GM23338 (cell line): ENCODE measurements at places on chromosomes 2 and 18. TPM values are rescaled to one million over a fixed set of nuclear protein-coding genes. Genes with fewer than 3 reads are reported as not detected.

DNA sequence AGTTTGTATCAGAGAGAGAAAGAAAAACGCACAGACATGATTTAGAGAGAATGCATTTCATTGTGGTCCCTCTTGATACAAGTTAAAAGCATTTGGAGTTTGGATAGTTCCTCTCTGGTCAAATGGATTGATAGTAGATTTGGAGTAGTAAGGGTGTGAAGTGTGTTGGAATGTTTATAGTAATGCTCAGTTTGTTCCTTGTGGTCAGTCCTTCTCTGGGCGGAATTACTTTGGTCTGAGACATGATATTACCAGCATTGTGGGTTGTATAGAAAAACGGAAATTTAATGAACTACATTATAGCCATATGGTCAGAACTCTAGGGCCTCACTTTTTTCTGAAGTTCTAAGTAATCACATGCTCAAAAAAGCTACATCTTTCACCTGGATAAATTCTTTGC is 178.9 kb downstream of the AGAP1 start:
- no peak for DNase-seq

DNA sequence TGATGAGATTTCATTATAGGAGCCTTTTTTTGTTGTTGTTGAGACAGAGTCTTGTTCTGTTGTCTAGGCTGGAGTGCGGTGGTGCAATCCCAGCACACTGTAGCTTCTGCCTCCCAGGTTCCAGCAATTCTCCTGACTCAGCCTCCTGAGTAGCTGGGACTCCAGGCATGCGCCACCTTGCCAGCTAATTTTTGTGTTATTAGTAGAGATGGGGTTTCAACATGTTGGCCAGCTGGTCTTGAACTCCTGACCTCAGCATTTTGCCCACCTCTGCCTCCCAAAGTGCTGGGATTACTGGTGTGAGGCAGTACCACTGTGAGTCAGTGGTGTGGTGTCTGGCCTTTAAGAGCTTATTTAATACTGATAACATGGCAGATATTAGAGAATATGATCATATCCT is 60.1 kb downstream of the MOB4 start:
- no peak for DNase-seq

DNA sequence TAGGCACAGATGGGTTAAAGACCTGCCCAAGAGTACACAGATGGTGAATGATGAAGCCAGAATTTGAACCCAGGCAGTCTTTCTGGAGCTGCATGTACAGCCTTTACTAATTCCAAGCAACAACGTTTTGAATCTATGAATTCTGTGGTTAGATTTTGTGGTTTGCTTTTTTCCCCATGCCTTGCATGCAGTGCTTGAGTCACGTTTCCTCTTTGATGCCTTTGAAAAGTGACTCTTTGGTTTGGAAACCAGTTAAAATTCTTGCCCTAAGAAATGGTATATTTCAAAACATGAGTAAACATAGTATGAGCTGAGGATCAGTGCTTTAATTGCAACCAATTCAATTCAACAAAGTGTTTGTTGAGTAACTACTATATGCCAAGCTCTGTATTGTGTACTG is 48.2 kb upstream of the PPM1B start:
- no peak for DNase-seq

DNA sequence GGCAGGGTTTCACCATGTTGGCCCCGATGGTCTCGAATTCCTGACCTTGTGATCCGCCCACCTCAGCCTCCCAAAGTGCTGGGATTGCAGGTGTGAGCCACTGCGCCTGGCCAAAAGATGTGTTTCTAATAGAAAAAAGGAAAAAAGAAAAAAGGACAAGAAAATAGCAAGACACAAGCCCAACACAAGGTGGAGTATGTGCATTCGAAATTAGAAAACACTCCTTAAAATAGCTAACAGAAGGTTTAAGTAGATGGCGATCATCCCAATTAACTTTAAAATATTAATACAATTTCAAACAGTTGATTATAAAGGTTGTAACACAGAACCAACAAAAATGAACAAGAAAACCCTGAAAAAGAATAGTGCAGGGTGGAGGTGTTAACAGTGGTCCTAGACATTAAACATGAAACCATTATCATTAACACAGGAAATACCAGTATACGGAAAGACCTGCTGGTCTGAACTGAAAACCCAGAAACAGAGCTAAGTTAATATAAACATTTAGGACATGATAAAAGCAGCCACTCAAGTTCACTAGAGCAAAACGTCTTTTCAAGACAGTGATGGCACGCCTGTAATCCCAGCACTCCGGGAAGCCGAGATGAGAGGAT is 57.9 kb downstream of the HDLBP start:
- DNase-seq = no peak

- DNase-seq = no peak
Observed at GRCh38 chr2:46157072-46157965, 139.9 kb upstream of the EPAS1 start.

GRCh38 chr2:68878753-68879152 is 7.6 kb upstream of the BMP10 start:
- DNase-seq = no peak

DNA sequence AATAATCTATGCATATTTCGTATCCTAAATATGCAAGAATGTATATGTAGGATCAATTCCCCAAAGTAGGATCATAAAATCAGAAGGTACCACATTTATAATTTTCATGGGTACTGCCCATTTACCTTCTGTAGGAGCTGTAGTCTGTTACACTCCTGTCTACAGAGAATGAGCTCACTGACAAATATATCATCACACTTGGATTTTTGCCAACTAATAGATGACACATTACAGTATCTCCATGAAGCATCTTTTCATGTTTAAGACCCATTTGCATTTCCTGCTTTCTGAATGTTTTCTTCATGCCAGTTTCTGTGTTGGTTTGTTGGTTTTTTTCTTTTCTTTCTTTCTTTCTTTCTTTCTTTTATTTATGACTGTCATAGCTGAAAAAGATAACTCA is 70.9 kb upstream of the EML6 start:
- DNase-seq = no peak

DNA sequence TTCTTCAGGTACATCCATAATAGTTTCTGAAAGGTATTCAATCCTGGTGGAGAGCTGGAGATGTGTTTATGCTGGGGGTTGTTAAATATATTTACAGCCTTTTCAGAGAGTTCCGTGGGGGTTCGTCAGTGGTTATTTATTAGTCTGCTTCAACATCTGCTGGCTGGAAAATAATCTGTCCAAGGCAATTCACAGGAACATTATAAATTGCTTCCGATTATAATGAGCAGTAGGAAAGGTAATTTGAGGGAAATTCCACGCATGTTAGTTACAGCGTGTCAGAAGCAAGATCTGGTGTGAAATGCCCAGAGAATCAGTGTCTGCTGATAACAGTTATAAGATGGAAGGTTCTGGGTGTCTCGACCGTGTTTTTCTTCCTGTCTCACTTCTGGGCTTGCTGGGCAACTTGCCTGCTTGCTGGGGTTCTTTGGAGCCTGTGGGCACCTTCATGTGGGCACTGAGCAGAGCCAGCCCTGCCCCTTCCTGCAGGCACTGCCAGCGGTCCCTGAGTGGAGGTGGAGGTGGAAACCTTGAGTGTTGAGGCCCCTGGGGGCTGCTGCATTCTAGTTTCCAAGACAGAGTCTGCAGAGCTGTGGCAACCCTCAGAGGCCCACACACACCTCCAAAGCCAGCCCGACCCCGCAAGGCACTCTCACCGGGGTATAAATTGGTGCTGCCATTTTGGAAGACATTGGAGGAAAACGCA is 185.7 kb downstream of the FAM210A start:
- DNase-seq = no peak

DNA sequence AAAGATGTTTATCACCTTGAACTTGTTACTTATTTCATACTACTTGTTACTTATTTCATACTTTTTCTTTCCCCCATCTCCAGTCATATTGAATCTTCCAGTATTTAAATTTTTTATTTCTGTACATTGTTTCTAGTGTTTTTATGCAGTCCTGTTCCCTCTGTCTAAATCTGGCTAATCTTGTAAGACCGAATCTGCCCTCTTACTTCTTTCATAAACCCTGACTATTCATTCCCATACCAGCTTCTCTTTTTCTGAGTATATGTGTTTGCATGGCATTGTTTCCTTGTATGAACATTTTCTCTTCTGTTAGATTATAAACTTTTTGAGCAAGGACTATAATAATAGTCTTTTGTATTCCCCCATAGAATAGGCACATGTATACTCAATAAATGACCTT is 131.7 kb downstream of the TAF4B start:
- no peak for DNase-seq

DNA sequence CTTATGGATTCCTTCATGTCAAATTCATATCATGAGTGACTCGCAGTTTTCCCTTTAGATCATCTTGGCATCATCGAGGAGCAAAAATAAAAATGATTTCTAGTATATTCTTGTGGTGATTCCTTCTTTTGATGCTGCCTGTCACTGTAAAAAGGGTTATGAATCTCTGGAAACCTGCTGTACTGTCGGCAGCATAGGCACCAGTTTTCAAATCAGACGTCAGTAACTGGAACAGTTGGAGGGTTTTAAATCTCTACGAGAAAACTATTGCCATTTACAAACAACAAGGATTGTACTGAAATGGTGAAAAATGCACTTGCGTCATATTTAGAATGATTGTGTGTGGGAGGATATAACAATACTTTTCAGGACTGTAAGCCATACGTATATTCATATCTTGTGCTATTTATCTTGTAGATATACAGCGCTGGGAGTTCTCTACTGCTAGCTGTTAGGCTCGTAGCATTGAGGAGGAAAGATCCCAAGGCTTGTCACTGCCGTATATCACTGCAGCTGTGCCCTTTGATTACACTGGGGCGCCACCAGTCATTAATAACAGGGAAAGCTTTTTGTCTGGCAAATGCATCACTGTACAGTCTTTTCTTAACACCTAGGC is 320.7 kb downstream of the MTX2 start:
- no peak for DNase-seq

GRCh38 chr2:133821107-133821760 is 253.0 kb upstream of the NCKAP5 start:
- DNase-seq = no peak

DNA sequence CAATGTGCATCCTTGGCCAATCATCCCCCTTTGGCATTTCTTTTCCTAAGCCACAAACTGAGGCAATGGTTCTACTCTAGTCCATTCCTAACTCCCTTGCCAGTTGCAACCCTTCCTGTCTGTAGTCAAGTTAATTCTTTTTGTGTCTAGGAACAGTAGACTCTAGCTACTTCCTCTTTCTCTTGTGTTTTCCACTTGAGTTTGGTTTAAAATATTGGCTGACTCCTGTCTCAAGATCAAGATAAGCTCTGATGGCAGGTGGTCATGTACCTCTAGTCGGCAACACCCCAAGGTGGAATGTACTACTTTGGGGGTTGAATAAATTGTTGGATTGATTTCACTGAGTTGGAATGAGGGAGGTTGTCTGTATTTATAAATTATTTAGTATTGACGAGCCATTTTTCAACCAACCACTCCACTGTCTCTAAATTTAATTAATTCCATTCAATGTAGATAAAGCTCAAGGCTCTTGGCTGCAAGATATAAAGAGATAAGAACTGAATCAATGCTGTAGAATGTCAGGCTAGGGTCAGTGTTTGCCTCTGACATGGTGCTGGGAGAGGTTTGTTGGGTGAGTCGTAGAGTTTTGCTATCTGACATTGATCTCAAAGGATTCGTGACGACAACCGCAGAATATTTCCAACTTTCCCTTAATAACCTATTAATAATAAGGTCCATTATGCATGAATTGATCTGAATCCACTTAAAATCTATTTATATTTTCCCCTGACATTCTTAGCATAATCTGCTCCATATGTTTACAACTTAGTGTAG is 188.7 kb upstream of the APCDD1 start:
- no peak for DNase-seq

- no peak for DNase-seq
Observed at GRCh38 chr2:7111626-7112025, 194.4 kb downstream of the RNF144A start.

DNA sequence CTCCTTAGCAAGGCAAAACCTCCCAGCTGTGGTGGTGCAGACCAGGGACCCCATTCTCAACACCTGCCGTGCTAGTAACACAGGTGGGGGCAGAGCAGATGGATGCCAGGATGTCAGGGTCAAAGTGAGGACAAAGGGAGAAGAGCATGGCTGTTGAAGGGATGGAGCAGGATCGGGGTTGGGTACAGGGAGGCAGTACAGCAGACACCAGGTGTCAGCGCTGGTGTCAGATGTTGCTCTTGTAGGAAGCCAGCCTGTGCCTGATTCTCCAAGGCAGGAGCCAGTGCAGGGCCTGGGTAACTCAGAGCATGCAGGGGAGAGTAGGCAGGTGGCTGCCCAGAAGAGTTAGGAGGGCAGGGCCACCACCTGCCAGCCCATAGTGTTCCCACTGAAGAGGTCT is 222.1 kb upstream of the SPRED2 start:
- DNase-seq = no peak

DNA sequence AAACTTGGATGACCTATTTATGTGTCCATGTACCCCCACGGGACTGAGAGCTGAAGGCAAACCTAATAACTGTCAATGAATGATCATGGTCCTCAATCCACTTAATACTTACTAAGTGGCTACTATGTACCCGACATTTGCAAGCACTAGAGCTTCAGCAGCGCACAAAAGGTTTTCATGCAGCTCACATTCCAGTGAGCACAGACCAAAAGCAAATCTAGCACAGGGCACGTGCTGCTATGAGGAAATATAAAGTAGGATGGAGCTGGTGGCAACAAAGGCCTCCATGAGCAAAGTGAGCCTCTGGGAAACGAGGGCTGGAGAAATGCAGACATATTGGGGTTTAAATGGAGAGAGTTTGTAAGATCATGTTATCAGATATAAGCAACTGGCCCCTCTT is 3.5 kb downstream of the SLC40A1 start:
- DNase-seq = no peak

GRCh38 chr18:63119647-63120046 is 199.9 kb downstream of the BCL2 start:
- peak; percentile 66 for DNase-seq

Gene SERPINB13
- polyA plus RNA-seq = not detected in 2 replicates

Gene LRRTM4
- 4.2 and 4.5 TPM in 2 replicates for polyA plus RNA-seq

Gene GALNT13
- 3.5 and 4.4 TPM in 2 replicates for polyA plus RNA-seq

Gene LIMS3
- 0.87 and 1.8 TPM in 2 replicates for polyA plus RNA-seq

Gene MC2R
- not detected in 2 replicates for polyA plus RNA-seq

Gene CROCC2
- polyA plus RNA-seq = not detected in 2 replicates
